A549 treated with CORT108297 at 1 μM for 4 hours (cell line): ENCODE measurements at places on chromosomes 5 and 9. TPM values are rescaled to one million over a fixed set of nuclear protein-coding genes. Genes with fewer than 3 reads are reported as not detected.

Gene C5orf47
- total RNA-seq: 0.05 TPM in 1 of 5 replicates, not detected in the others

Gene TEX53
- not detected in 5 replicates for total RNA-seq

Gene PCDHB5
- 1.2 to 1.8 TPM (median 1.6 TPM) in 5 replicates for total RNA-seq

Gene OR5C1
- not detected in 5 replicates for total RNA-seq

Gene DMRT3
- total RNA-seq: not detected in 5 replicates

Gene ARL14EPL
- 0.07 to 0.43 TPM (median 0.14 TPM) in 5 replicates for total RNA-seq

Gene NMUR2
- total RNA-seq: 0.03 to 0.09 TPM (median 0.06 TPM) in 5 replicates

Gene PARP8
- 0.13 to 0.27 TPM (median 0.14 TPM) in 5 replicates for total RNA-seq

Gene UNC5A
- 0.15 to 0.38 TPM (median 0.31 TPM) in 5 replicates for total RNA-seq

Gene NTRK2
- total RNA-seq: 0.02 to 0.05 TPM (median 0.03 TPM) in 5 replicates

Gene C1QTNF3
- total RNA-seq: 0.11 to 0.60 TPM (median 0.25 TPM) in 5 replicates

Gene BTNL9
- total RNA-seq: 0.73 to 1.3 TPM (median 0.95 TPM) in 5 replicates

Gene GMCL2
- 0.02 TPM in 1 of 5 replicates, not detected in the others for total RNA-seq

Gene BARX1
- total RNA-seq: 8.0 to 13.1 TPM (median 11.4 TPM) in 5 replicates

Gene MEGF9
- total RNA-seq: 19.9 to 27.6 TPM (median 24.7 TPM) in 5 replicates
